ENCODE measurements at places on chromosomes 7 and 10.

GRCh38 chr7:126589068-126589684 is 663.6 kb downstream of the GRM8 start:
- DNase-seq = no peak

GRCh38 chr10:19730167-19730906 is 85.9 kb upstream of the PLXDC2 start:
- no peak for DNase-seq

- DNase-seq = no peak
Observed at GRCh38 chr10:299969-300368, 164.7 kb downstream of the ZMYND11 start.

DNA sequence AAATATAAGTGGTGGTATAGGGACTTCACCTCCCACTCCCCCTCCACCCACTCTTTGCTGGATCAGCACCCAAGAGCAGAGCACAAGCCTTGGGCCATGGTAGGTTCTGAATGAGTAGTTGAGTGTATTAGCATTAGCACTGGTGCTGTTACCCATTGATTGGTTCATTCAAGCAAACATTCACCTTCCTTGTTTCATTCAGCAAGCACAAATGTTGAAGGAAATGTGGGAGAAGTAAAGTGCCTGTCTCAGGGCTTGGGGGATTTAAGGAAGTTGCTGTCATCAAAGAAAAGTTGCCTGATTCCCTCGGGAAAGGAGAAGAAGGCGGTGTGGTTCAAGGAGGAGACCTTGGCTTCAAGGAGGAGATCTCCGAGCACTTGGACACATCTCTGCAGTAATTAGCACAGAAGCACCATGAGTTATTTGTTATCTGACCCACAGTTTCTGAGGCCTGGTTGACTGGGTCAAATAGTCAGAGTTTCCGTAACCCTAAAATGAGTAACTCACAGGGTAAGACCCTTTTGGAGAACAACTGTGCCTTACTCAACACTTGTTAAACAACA is 17.3 kb downstream of the IL2RA start:
- no peak for DNase-seq

DNA sequence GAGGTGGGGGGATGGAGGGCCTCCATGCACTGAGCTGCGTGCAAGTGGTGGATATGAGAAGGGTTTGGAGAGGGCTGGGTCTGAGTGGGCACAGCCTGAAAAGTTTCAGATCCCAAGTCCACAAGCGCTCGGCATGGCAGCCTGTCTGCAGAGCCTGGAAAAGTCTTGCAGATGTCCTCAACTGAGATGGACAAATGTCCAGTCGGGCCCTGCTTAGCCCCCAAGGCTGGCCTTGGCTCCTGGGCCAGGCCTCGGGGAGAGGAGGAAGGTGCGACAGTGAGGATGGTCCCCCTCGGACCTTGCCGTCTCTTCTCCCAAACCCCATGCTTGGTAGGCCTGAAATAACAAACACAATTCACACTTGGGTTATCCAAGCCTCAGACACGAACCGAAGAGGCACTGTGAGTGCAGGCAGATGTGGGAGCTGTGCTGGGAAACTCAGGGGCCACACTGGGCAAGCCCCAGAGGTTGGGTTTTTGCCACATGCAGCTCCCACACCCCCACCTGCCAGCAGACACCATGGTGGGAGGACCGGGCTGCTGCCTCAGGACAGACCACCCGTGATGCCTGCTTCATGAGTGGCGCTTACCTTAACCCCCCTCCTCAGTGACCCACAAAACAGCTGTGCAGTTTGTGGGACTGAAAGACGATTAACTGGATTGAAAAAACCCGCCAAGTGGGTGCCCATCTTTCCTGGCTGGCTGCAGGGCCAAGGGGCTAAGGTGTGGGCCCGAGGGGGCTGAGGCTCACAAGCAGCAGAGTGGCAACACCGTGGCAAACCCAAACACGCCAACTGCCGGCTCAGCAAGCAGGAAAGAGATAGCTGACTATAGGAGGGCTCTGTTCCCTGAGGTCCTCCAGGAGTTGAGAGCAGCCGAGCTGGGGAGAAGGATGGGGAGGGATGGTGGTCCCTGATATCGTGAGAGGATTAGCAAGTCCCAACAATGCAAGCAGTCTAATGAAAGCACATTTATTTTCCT is 156.8 kb downstream of the RNF216 start:
- no peak for DNase-seq

- DNase-seq = no peak
Observed at GRCh38 chr7:37405603-37406122, 43.0 kb downstream of the ELMO1 start.
